K562 (cell line): ENCODE measurements at places on chromosomes 7 and 10. TPM values are rescaled to one million over a fixed set of nuclear protein-coding genes. Genes with fewer than 3 reads are reported as not detected.

DNA sequence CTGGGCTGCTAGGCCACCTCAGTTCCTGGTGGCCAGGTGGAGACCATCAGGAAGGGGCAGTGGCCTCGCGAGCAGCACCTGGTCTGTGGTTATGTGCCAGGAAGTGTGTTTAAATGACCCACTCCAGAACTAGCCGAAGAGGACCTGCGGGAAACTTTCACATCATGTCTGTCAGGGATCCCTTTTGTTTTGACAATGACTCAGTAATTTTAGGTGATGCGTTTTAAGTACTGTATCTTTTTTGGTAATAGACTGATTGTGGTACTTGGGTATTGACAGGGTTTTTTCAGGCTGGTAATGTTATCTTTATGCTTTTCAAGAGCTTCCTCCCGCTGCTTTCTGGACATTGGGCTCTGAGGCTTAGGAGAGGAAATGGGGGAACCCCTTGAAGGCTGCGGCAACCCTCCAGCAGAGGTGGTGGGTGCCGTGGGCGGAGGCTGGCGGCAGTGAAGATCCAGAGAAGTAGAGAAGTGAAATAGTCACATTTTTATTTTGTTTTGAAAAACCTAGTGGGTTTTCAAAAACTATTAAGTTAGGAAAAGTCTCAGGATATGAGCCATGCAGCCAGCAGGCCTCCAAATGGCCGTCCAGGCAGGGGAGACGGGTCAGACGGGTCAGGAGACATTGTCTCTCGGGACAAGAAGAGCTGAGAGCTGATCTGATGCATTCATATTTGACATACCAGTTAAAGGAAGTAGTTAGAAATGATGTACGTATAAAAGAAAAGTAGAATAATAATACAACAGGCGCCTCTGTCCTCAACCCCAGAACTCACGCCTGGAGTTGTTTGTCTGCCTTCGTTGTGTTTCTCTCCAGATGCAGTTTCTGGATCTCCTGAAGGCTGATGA lies 27.7 kb downstream of the PPP2R2D start:
- DNase-seq = no peak

- no peak for DNase-seq
These were observed 6.4 kb upstream of the ZNF398 start for GRCh38 chr7:149140831-149141230.

- peak; percentile 44 for DNase-seq
These were observed 4.2 kb downstream of the SUN1 start for GRCh38 chr7:836429-836828.

- DNase-seq = no peak
These were observed 99.8 kb downstream of the NKX6-2 start for GRCh38 chr10:132685921-132686680.

DNA sequence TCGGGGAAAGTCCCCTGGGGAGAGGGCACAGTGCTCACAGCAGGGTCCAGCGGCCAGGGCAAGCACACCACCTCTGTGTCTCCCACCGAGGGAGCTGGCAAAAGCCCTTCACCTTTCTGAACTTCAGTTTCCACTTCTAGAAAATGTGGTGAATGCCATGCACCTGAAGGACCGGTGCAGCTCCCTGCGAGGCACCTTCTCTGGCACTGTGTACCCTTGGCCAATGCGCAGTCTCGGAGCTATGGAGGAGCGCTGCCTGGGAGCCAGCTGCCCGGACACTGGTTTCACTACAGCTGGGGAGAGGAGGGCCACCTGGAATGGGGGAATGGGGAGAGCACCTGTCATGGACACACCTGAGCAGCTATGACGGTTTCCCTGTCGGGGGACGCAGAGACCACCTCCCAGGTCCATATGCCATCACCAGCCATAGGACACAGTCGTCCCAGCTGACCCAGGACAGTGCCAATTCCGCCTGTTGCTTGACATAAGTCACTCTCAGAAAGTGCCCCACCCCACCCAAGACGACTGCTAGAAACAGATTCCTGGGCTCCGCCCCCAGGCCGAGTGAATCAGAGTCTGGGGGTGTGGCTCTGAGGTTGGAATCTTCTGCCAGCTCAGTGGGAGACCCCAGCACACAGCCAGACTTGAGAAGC lies 16.8 kb downstream of the RASGEF1A start:
- no peak for DNase-seq

DNA sequence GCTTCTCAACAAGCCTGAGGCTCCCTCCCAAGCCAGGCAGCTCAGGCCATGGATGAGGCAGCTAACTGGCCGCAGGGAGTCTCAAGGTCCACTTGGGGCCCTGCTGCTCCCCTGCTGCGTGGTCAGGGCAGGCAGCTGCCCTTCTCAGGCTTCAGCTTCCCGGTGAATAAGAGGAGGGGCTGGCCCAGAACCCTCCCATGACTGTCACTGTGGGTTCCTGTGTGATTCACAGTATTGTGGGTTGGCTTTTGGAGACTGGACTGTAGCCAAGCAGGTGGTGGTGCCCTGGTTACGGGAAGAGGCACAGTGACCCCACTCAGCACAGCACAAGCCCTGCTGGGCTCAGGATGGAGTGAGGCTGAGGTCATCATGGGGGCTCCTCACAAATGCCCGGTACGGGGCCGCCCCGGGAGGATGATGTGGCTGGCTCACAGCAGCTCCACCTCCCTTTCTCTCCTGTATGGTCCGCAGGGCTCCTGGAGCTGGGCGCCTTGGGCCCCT lies 189.8 kb downstream of the HECW1 start:
- no peak for DNase-seq

GRCh38 chr7:115363916-115364315 lies 442.0 kb downstream of the MDFIC start:
- DNase-seq = no peak

Gene PRKCQ
- 11.4 and 11.9 TPM in 2 replicates for polyA plus RNA-seq
